Stimulated activated CD8-positive, alpha-beta memory T cell treated with anti-CD3 and anti-CD28 coated beads, Interleukin-7, amount 100 ng/mL, for 1 hour (primary cell): ENCODE measurements at places on chromosomes 1 and 21.

- DNase-seq, result no peak
Measured at GRCh38 chr21:44418108-44418875, 37.0 kb upstream of the LRRC3 start.

GRCh38 chr1:44543064-44543744 lies 131.1 kb downstream of the TMEM53 start:
- DNase-seq, result no peak

DNA sequence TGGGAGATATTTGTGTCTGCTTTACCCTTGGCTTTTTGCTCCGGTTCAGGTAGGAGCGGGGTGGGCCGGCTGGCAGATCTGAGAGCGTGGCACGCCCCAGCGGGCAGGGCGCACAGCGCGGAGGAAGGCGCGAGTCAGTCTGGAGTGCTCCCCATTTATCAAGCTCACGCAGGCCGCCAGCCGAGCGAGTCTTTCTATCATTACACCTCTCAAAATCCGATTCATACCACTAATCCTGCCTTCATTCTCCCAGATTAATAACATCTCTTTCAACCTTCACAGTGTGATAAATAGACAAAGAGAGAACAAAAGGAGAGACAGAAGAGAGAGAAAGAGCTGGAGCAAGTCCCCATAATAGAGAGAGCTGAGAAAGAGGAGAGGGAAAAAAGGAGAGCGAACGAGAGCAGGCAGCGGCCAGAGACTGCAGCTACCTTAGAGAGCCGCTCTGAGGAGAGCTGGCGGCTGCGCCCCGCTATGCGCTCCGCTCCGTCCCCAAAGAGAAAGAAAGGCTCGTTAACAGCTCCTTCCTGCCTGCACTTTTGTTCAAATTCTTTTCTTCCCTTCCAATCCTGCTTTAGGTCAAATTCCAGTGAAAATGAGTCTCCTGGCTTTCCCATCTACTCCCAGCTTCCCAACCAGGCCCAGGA lies 48.0 kb downstream of the DMAP1 start:
- DNase-seq, result no peak

GRCh38 chr1:24724345-24725208 lies 20.7 kb upstream of the CLIC4 start:
- DNase-seq, result no peak

DNA sequence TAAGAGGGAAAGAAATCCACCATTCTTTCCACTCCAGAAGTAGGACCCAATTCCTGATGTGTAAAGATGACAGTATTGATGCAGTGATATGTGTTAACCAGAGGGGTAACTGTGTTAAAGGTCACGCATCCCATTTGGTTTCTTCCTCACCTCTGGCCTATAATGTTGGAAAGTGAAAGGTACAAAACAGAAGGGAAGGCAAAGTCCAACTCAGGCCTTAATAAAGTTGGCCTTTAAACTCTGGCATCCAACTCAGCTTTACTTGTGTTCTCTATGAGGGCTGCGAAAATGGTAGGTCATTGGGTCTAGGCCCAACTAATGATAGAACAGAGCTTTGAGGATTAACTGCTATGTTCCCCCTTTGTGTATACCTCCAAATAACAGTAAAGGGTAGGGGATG lies 17.9 kb downstream of the CYP2J2 start:
- DNase-seq, result no peak

DNA sequence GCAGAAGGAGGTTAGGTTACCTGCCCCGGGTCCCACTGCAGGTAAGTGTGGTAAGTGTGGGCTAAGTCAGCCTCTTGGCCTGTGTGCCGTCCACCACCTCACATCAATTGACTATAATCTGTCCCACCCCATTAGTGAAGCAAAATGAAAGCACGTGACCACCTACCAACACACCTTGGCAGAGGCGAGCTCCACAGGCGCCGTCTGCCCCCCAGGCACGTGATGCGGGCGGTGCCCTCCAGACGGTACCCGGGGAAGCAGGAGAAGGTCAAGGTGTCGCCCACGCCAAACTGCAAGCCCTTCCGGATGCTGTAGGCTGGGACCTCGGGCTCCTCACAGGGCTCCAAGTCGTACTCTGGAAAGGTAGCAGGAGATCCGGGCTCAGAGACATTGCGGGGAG lies 149.5 kb upstream of the HMGB4 start:
- no peak for DNase-seq

DNA sequence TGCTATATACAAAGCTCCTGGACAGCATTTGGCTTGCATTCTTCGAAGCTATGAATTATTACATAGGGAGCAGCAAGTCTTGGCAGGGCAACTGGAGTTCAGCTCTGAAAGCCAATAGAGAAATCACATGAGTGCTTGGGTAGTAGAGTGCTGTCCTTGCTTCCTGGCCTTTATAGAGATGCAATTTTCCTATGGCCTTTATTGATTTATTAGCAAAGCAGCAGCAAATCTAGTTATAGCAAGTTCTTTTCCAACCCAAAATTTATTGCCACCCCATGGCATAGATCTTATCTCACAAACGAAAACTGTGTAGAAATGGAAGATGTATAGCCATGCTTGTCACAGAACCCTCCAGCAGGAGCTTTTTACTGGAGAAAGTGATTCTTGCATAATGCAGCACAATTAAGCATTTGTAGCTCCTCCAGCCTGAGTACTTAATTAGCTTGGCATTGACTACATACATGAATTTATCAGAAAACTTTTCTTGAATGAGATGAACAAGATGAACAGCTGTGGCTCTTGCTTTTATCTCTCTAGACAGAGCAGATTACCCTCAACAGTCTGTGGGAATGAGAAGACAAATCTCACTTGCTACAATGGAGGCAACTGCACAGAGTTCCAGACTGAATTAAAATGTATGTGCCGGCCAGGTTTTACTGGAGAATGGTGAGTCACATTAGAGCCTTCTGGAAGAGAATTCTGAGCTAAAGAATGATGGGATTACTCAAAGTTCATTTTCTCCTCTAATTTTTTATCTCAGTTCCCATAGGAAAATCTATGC lies 170.1 kb downstream of the CRB1 start:
- DNase-seq, result no peak

DNA sequence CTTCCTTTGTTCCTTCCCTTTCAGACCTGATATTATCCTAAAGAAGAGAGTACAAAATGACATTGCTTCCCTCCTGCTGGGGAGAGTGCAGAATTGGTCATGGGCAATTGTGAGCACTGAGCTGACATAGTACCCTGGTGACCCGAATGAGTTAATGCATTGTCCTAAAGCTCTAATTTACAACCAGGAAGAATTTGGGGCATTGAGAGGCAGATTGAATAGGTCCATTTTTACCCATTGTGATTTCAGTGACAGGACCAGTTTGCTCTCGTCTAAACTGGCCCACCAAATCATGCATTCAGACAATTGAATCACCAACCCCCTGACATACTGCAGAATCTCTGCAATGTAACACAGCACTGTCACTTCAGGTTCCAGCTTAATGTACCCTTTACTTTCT lies 497.4 kb downstream of the DPYD start:
- DNase-seq, result no peak

DNA sequence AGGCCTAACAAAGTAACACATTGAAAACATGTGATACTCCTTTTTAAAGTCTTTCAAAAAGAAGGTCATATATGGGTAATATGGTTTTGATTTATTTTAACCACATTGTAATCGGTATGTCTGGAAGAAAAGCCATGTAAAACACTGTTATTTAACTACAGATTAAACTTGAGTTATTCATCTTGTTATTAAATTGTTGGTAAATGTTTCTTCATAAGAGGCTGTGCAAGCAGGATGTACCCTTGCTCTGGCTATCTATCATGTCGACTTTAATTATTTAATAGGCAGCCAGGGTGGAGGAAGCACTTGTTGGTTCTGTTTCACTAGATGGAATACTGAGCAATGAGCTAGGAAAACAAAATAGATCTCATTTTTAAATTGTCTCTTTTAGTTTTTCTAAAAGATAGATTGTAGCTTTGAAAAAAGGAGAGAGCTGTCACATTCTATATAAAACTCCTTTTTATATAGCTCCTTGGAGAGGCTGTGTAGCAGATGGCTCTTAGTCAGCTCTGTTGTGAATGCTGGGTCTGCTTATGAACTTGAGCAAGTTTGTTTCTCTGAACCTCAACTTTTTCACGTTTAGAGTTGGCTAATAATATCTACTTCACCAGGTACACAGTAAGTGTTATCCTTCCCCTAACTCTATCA lies 39.5 kb downstream of the LRRC8B start:
- no peak for DNase-seq

DNA sequence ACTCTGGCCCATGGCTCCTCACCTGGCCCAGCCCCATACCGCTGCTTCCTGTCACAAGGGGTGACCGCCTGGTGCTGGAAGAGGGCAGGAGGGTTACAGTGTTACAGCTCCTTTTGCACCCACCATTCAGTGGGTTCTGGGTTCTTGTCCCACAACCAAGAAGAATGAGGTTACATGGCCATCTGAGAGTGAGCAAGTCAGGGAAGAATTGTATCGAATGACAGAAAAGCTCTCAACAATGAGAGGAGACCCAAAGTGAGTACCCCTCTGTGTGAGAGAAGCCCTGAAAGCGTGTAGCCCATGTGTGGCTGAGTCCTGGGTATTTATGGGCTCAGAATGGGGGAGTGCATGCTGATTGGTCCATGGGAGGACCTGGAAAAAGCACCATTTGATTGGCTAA lies 888.5 kb downstream of the ADGRL2 start:
- no peak for DNase-seq

- DNase-seq, result no peak
Measured at GRCh38 chr1:37274486-37274885, 199.9 kb upstream of the ZC3H12A start.

- DNase-seq, result no peak
Measured at GRCh38 chr1:21326861-21327344, 36.6 kb upstream of the ECE1 start.

GRCh38 chr1:48790397-48790796 lies 13.7 kb upstream of the BEND5 start:
- no peak for DNase-seq

DNA sequence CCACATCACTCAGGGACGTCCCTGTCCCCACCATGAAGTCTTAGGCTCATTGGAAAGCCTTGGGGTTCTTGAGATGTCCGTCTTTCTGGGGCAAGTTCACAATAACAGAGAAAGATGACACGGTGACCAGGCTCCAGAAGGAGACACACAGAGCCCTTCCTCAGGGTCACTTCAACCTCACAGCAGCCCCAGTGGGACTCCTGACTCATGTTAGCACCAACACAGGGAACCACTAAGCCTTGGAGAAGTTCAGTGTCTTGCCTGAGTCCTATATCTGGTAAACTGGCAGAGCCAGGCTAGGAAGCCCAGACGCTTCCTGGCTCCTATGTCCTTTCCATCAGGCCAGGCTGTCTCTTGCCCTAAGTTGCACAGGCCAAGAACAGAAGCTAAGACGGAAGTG lies 199.1 kb downstream of the HIVEP3 start:
- DNase-seq, result no peak

GRCh38 chr1:153355445-153356071 lies 2.1 kb upstream of the S100A9 start:
- no peak for DNase-seq

GRCh38 chr1:235902677-235903542 lies 36.2 kb upstream of the LYST start:
- no peak for DNase-seq

DNA sequence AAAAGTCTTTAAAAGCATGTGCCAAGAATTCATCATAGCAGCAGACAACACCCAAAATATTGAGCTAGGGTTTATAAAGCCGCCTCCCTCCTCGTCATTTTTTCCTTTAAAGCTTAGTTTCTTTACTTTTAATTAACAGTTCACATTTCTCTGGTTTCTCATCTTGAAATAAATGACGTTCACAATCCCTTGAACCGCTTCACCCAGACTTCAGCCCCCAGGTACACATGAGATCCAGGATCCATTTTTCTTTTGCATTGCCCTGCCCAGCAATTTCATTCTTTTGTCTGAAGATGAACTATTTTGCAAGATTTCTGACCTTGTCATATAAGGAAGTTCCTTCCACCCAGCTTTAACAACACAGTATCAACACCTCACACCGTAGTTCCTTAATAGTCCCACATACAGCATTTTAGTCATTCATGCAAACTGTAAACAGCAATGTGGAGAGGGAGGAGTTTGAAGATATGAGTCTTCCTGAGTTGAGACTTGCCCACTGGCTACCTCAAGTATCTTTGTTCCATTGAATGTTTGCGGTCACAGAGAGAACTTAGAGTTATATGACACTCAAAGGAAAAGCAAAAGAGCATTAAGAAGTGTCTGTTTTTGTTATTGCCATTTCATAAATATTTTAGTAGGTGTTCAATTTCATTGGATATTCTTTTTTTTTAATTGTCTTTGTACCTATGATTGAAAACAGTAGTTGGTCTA lies 35.3 kb upstream of the CACYBP start:
- DNase-seq, result no peak

GRCh38 chr1:24639881-24640280 lies 3.2 kb upstream of the SRRM1 start:
- no peak for DNase-seq

DNA sequence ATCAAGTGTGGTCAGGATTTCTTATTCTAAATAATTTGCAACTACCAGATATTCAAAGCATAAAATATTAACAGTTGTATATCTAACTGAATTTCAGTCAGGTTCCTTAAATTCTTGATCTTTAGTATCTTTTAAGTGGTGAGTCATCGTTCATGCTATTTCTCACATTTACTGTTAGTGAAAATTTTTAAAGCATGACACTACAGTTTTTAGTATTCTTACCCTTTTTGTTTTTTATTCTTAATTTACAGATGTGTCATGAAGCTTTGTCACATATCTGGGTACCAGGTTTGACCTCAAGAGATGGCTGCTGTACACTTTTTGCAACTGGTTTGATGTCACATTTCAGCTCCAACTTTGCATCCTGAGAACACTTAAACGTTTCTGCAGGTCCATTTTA lies 12.7 kb downstream of the AKIRIN1 start:
- no peak for DNase-seq

- DNase-seq, result no peak
Measured at GRCh38 chr1:228261706-228262105, 53.9 kb downstream of the OBSCN start.

DNA sequence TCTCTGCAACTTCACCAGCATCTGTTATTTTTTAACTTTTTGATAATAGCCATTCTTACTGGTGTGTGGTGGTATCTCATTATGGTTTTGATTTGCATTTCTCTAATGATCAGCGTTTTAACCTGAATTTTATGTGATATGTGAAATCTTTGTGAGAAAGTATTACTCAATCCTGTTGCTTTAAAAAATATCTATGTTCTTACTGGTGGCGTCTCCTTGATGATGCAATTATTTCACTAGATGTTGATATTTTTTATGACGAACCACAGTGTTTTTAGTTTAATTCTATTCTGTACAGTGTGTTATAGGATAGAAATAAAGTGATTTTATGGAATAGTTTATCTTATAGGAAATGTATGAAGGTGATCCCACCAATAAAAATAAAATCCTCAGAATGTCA lies 54.7 kb upstream of the GPR88 start:
- no peak for DNase-seq

- DNase-seq, result no peak
Measured at GRCh38 chr1:221800831-221801230, 58.9 kb upstream of the DUSP10 start.

GRCh38 chr1:7970246-7970645 lies 8.7 kb downstream of the PARK7 start:
- no peak for DNase-seq

DNA sequence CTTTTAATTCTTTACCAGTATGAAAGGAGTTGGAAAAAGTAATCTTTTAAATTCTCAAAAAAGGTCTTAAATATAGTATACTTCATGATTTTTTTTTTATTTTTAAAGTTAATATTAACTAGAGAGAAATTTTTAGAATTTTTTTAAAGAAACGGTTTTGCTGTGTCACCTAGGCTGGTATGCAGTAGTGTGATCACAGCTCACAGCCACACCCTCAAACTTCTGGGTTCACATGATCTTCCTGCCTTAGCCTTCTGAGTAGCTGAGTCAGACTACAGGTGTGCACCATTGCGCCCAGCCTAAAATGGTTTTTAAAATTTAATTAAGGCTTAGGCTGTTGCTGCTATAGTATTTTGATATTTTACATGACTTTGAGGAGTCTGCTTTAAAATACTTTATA lies 52.4 kb downstream of the TLCD4 start:
- DNase-seq, result no peak
